ENCODE measurements at places on chromosomes 2 and 18.

DNA sequence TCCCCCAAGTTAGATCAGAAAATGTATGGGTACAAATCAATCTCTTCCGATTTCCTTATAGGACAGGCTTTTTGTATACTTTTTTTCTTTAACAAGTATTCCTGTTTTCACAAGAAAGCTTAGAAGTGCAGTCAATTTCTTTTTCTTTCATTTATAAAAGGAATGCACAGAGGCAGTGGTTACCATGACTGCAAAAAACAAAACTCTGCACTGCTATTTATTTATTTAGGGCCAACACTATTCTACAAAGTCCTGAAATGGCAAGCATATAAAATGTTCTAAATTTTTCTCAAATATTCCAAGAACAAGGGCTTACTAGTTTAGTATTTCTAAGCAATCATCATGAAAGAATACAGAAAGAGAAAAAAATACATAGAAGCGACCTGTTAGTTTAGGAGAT, 22.2 kb downstream of the ATAD2B start:
- DNase-seq, result no peak

GRCh38 chr18:9796935-9797549, 88.7 kb upstream of the TXNDC2 start:
- no peak for DNase-seq

DNA sequence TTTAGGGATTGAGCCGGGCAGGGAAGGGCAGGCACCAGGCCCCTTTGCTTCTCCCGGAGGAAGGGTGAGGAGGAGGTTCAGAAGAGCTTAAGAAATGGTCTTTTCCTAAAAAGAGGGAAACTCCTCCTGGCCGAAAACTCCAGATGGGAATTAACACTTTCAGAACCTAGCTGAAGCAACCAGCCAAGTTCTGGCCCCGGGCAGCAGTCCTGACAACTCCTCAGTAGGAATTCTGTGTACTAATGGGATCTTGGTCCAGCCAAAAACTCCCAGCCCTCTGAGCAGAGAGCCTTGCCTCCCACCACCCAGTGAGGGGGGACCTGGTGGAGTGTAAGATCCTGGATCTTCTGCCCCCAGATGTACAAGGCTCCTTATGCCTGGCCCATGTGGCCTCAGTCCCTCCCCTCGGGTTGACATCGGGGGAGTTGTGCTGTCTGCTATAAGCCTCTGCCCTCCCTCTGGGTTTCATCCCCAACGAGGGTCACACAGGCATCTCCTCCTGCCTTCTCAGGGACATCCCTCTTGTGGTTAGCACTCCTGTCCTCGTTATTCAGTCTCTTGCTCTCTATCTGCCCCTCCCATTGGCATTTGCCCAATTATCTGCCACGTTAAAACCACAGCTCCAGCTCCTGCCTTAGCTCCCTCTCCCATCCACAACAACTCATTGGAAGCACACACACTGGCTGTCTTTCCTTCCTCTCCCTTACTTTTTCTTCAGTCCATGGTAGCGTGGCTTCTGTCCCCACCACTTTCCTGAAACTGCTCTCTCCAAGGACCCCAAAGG, 184.6 kb downstream of the CYP26B1 start:
- DNase-seq, result no peak

DNA sequence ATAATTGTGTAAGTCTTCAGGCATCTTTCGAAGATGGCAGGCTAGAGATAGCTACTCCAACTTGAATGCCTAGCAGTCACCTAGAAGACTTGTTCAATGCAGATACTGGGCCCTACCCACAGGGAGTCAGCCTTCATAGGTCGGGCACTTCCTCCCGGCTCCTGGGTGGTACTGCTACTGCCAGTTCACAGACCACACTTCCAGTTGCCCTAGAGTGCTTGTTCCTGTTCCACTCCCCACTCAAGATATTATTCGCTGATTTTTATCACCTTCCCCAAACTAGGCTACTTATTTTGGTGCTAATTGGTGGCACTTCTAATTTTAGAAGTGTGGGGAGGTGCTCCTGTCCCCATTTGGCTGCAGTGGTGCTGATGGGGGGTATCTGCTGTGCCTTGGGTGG, 34.2 kb downstream of the INPP4A start:
- peak; percentile 50 for DNase-seq

DNA sequence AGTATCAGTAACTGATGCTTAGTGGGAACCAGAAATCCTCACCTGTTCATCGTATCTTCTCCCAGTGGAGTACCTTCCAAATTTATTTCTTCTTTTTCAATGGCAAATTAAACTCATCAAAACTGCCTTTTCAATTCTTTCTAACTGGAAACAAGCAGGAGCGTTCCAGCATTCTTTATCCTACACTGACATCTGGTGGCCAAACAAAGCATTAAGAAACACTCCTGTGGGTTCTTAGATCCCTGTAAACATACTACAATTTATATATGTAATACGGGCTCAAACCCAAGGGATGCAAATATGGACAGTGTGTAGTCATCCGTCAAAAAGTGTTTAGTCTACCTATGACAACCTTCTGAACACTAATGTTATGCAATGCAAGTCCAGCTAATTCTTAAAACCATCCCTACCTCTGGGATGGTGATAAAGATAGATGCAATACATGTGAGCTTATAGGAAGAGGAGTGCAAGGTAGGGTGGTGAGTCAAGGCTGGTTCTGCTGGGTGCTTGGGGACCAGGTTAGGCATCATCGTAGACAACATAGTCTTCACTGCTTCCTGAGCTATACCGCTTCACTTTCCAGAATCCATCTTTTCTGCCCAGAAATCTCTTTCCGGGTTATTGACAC, 375.0 kb downstream of the CTNNA2 start:
- no peak for DNase-seq

DNA sequence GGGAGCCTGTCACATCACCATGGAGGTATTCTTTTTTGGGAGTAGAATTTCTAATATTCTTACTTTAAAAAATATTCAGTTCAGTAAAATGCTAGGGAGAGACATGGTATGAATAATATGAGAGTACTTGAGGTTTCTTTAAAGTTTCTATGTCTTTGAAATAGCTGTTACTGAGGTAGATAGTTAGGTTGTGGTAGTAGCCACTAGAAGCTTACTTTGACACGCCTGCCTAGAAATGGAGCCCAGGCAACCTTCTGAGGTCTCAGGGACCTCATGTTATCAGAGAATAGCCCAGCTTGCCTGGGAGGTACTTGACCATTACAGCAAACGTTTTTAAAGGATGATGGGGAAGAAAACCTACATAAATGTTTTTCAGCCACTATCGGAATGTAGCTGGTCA, 131.2 kb downstream of the AGPS start:
- DNase-seq, result no peak

DNA sequence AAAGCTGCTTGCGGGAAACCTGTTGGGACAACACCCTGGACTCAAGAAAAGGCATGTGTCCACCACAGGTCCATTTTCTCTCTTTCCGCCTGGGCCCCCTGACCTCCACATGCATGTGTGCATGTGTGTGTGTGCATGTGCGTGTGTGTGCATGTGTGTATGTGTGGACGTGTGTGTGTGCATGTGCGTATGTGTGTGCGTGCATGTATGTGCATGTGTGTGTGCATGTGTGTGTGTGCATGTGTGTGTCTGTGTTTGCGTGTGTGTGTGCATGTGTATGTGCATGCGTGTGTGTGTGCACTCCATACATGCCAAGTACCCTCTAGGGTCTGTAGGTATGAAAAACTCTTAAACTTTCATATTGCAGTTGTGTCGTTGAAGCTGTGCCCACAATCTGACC, 16.3 kb downstream of the CAPN14 start:
- no peak for DNase-seq

DNA sequence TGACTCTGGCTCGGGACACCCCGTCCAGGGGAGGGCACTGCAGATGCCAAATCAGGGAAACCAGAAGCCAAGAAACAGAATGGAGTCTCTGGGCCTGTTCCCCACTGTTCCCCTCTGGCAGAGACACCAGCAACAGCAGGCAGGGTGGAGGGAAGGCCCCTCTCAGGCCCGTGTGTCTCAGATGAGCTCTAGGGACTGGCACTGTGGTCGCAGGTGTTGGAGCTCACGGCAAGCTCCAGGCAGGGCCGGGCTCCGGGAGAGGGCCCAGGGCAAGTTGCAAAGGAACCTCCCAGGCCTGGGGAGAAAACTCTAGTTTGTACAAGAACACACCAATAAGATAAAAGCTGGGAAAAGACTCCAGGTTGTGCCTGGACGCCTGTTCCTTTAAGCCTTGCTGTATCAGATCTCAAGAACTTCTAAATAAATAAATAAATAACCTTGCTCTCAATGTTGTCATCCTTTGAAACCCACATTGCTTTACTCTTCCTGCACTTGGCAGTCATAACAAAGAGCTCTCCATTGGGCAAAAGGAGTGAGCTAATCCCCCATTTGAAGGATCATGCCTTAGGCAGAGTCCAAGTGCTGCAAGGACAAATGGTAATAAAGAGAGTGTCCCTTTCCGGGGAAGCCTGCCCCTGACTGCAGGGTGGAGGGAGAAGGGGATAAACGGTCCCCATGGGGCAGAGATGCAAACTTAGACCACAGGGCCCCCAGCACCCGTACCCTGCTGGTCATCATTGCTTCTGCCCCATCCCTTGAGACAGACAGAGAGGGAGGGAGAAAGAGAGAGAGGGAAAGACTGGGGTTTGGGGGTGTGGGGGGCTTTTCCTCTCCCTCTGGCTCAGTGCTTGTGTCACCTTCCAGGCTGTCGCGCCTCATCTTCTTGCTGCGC, 33.3 kb downstream of the CNGA3 start:
- no peak for DNase-seq

DNA sequence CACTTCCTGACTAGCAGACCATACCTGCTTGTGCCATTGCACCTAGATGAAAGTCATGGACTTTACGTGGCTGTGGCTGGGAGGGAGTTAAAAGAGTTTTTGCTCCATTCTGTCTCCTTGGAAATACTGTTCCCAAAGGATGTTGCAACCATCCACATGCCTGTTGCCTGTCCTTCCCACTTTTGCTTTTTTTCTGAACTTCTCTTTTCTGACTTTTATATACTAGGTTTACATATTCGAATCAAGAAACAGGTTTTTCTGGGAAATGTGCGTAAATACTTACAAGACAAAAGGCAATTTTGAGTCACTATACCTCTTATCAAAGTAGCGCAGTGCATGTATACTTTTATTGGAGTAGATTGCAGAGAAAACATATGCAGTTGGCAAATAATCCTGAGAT, 244.8 kb downstream of the PRKCE start:
- no peak for DNase-seq

GRCh38 chr18:13303756-13304364, 85.3 kb downstream of the LDLRAD4 start:
- no peak for DNase-seq

DNA sequence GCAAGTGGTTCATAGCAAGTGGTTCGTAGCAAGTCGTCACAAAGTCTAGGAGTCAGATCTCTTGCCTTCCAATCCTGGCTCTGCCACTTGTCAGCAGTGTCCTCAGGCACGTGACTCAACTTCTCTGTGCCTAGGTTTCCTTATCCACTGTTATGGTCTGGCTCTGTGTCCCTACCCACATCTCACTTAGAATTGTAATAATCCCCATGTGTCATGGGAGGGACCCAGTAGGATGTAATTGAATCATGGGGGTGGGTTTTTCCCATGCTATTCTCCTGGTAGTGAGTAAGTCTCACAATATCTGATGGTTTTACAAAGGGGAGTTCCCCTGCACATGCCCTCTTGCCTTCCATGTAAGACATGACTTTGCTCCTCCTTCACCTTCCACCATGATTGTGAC, 51.8 kb upstream of the AP1S3 start:
- no peak for DNase-seq

- DNase-seq, result no peak
These were observed 2.7 kb upstream of the GKN1 start for GRCh38 chr2:68971591-68972231.

DNA sequence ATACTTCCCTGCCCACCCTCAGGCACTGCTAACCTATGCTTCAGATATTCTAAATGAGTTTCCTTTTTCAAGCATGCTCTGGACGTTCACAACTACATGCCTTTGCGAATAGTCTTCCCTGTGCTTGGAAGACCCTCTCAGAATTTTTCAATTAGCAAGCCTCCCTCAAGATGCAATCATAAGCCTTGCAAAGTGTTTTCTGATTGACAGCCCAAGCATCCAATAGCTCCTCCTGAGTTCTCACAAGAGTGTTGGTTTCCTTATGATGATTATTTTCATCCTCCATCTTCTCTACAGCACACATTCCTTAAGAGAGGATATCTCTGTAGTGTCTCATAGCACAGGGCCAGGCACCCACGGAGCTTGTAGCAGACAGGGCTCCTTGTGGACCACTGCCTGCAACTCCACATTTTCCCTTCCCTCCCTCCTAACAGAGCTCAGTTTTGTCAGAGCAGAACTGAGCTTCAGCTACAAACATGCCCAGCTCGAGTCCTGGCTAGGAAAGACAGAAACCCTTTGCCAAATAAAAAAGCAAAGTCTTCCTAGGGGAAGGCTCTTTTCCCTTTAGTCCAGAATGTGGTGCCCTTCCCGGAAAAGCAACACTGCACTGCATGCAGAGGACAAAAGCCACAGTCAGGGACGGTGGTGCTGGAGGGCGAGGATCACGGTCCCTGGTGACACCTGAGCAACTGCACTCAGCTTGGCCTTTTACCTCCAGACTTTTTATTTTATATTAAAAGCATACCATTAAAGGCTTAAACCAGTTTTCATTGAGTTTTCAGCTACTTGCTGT, 819.8 kb upstream of the ID2 start:
- DNase-seq, result no peak

Data from CD4-positive, alpha-beta T cell treated with Interleukin-6 at 100 ng/mL for 8 hours (primary cell).